ENCODE measurements at places on chromosomes 1 and 21. TPM values are rescaled to one million over a fixed set of nuclear protein-coding genes. Genes with fewer than 3 reads are reported as not detected.

Gene PIK3C2B
- 4.5 TPM for total RNA-seq

Gene LIN28A
- not detected for total RNA-seq

Gene FTCD
- 0.27 TPM for total RNA-seq

Gene CC2D1B
- 26.4 TPM for total RNA-seq

DNA sequence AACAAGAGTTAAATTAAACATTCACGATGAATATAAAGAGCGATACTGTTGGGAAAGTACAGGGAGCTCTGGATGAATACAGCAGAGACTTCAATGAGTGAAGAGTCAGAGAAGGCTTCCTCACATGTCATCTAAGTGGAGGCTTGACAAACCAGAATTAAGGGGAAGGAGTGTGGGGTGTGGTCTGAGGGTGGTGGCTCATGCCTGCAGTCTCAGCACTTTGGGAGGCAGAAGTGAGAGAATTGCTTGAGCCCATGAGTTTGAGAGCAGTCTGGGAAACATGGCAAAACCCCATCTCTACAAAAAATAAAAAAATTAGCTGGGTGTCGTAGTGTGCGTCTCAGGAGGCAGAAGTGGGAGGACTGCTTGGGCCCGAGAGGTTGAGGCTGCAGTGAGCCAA is 8.7 kb downstream of the SDHB start:
- no peak for DNase-seq

DNA sequence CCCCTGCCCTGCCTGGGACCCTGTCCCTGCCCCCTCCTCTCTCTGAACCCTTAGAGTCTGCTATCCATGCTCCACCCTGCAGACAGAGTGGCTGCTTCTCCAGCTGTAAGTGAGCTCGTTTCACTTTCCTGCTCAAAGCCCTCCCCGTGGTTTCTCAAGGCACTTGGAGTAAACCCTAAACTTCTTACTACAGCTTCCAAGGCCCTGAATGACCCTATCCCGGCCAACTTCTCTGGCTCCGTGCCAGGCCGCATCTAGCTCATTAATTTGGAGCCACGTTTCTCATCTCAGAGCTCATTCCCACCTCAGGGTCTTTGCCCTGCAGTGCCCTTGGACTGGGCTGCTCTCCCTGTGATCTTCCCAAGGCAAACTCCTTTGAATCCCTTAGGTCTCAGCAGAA is 235.1 kb upstream of the RUNX1 start:
- DNase-seq: peak; percentile 54

DNA sequence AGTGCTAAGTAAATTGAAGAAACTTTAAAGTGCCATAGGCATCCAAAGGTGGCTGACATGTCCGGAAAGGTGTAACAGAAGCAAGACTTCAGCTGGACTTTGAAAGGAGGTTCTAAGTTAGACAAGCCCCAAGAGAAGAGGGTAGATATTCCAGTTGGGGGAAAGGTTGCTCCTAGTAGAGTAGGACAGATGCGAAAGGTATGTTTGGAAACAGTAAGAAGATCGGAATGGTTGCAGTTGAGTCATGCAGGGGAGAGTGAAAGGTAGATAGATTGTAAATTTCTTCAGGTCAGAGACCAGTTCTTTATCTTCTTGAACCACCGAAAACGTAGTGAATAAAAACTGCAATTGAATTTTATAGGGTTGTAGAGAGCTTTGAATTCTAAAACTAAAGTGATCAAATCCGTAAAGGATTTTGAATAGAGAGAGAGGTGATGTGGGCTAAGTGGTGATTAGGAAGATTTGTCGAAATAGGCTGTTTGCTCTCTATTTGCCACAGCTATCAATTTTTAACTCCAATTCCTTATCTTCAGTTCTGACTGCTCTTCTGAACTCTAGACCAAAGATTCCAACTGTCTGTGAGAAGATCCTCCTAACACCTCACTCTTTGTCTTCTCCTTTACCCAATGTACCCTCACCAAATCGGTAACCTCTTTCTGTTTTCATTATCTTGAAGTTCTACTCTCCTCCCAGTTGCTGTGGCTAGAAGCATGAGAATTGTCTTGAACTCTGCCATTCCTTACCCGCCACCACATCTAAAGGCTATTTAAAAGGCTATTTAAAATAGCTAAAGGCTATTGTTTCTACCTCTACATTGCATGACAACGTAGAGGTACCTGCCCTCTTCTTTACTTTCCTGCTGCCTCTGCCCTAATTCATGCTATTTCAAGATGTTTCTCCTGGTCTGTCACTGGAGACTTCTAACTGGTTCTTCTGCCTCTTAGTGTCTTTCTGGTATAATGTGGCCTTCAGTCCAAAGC is 16.7 kb downstream of the MACF1 start:
- DNase-seq: no peak

DNA sequence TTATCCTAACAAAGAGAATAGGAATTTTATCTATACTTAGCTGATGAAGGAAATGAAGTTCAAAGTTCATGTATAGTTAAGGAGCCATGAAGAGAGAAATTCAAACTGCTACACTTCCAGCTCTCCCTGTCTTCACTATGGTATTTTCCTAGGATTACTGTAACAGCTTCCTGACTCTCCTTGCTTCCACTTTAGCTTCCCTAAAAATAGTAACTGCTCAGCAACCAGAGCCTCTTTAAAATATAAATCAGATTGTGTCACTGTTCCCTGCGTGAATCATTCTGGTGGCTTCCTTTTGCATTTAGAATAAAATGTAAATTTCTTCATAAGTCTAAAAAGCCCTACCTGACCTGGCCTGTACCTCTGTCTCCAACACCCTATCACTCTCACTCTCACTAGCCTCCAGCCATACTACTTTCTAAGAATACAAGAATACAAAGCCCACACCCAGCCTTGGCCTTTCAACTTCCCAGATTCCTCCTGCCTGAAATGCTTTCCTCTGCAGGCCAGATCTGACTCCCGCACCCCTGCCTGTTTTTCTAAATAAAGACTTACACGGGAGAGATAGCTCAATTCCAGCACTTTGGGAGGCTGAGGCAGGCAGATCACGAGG is 30.5 kb downstream of the OR10J1 start:
- no peak for DNase-seq
